Choroid plexus epithelial cell (primary cell): ENCODE measurements at places on chromosomes 4 and X.

DNA sequence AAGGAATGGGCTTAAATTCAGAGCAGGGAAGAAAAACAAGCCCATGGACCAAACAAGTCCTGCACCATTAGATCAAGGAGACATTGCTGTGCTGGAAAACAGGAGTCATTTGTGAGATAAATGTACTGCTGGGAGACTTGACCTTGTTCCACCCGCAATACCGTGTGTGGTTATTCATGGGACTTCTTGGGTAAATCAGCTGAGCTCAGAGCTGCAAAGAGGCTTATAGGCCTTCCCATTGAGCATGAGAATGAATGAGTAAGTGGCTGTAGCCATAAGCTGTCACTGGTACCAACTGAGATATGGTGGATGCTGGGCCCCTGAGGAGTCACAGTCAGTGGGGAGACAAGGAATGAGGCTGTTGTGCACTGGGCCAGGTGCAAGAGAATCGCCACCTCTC is 2.3 kb upstream of the CYTL1 start:
- peak; percentile 26 for DNase-seq

DNA sequence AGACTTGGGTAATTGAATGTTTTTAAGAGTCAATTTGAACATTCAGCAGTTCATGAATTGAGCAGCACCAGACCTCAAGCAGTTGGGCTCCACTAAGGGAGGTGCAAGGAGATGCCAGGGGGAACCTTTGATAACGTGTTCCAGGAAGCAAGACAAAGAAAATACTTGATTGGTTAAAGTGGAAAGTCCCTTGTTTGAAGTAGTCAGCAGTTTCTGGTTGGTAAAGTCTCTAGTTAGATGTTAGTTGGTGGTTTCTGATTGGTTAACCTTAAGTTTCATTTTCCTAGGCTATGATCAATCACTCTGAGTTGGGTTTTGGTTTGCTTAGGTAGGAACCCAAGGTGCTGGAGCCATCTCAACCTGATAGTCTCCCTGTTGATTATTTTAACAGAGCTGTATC is 4.0 kb downstream of the HERC6 start:
- DNase-seq = peak; percentile 2

GRCh38 chrX:67587946-67588624 is 44.3 kb downstream of the AR start:
- DNase-seq = no peak

DNA sequence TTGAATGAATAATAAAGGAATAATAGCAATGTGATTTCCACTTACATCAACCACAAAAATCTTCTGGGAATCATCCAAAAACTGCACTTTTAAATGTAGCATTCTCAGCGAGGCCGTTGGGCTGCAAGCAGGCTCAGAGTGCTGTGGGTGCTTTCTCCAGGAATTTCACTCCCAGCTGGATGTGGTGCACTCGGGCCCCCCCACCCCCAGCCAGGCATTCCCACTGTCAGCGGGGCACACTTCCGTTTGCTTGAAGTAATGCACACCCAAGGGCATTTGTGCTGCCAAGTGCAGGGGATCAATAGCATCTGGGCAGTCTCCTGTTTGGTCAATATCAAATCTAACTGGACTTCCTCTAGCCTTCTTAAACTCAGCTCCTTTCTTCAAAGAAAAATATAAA is at the start of gene FRMD7:
Gene FRMD7, minus strand, starts transcription at position 278 of the 400 bp plus-strand sequence. Its CDS starts 176 bp downstream, at position 102.
- peak; percentile 31 for DNase-seq

DNA sequence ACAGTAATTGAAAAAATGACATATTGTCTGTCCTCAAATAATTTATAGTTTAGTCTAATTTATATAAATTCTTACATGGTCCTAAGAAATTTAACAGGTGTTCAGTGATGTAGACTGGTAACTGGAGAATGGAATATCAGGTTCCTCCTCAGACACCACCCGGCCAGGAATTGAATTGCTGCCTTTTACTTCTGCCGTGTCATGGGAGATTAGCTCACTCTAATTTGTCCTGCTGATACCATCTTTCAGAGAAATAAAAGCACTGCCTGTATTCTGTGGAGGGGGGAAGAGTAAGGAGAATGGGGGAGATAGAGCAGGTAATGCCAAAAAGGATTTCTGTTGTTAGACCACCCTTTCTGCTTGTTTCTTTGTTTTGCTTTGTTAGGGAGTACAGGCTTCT is 125.2 kb upstream of the KLHL4 start:
- no peak for DNase-seq

DNA sequence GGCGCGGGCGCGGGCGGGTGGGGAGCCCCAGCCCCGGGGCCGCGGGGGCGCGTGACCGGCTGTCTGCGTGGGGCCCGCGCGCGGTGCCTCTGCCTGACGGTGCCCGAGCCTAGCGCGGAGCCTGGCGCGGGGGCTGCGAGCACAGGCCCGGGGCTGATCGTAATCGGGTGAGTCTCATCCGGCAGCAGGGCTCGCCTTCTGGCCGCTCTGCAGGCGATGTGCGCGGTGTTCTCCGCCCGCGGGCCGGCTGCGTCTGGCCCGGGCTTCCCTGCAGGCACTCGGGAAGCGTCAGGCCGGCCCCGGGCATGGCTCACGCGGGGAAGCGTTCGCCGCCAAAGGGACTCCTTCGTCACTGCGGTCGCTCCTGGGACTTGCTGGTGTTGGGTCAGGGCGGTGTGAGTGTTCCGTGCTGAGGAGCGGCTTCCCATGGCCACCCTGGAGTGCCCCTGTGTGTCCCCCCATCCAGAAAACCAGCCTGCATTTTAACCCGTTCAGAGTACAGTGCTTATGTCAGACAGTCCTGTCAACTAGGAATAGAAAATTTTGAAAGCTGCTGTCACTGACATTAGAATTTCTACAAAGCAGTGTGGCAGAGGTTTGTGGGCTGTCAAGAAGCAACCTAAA is 40.6 kb downstream of the FAM149A start:
- DNase-seq = peak; percentile 69

- DNase-seq = peak; percentile 86
Observed at GRCh38 chr4:6986072-6986780, 56.9 kb upstream of the TADA2B start.

GRCh38 chr4:169233691-169234090 is 37.1 kb downstream of the SH3RF1 start:
- DNase-seq = no peak

- DNase-seq = no peak
Observed at GRCh38 chr4:8747467-8748235, 124.0 kb downstream of the HMX1 start.

DNA sequence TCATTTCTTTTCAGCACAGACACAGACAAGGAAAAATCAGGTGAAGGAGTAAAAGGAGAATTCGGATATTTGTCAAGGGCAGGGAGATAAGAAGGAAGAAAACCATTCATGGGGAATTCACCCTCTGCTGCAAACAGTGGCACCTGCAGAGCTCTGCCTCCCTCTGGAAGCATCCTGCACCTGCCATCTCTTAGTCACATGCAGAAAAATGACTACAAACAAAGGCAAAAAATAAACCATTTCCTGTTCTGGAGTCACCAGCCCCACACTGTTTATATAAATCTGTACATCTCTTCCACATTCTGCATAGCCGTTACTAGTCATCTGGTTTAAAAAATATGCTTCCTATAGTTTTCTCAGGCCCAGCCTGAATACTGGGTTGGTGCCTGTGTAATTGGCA is 205.3 kb downstream of the ARAP2 start:
- DNase-seq = no peak

DNA sequence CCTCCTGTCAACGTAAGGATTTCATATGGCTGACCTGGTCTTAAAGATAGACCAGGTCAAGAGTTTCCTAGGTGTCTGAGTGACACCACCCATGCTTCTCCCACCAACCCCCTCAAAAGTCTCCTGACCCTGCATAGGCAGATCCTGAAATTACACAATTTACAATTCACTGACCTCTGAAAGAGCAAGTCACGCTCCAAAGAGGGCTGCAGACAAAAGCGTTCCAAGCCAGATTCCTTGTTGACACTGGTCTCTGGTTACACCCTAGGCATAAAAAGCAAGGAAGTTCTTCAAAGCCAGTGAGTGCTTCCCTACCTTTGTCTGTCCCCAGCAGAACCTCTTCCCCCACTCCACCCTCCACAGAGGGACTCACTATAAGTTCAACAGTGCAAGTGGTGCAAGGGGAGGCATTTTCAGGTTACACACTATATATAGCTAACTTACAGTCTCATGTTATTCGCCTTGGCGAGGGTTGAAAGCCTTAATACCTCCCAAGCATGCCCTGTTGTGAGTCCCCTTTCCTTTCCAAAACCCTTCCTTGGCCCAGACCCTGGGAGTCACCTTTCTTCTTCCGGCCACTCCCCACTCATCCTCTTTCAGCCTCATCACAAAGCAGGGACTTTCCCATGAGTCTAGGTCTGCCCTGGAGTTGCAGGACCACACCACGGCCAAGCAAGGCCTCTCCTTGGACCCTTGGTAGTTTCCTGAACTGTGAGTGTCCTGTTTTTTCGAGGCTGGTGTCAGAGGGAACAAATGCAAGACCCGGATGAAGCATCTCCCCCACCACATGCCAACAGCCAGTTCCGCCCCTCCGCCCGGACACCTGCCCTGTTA is 58.0 kb upstream of the KLF3 start:
- no peak for DNase-seq

- DNase-seq = peak; percentile 72
Observed at GRCh38 chrX:119693040-119693995, at the start of gene SEPTIN6. SEPTIN6 (minus strand) TSS chrX:119693168; CDS start chrX:119693105, 63 bp downstream.

DNA sequence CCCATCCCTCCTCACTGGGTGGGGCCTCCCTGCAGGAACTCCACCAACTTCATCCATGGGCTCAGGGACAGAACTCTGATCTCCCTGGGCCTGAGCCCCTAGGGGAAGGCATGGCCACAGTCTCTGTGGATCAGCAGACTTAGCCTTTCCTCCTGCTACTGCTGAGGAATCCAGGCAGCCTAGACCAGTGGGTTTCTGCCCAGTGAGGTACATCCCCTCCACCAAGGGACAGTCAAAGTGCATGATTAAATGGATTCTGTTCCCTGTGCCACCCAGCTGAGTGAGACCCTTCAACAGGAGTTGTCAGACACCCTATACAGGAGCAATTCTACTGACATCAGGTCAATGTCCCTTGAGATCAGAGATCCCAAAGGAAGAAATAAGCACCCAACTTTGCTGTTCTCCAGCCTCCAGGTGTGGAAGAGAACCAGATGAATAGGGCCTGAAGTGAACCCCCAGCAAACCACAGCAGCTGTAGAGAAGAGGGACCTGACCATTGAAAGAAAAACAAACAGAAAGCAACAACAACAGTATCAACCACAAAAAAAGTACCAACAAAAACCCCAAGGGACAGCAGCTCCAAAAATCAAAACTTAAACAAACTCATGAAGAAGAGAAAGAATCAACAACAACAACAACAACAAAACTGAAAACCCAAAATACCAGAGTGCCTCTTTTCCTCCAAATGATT is 84.8 kb downstream of the CHIC1 start:
- no peak for DNase-seq

- no peak for DNase-seq
Observed at GRCh38 chr4:74084984-74085383, 14.0 kb downstream of the CXCL2 start.

GRCh38 chr4:83217721-83218522 is 66.7 kb downstream of the COQ2 start:
- peak; percentile 28 for DNase-seq

DNA sequence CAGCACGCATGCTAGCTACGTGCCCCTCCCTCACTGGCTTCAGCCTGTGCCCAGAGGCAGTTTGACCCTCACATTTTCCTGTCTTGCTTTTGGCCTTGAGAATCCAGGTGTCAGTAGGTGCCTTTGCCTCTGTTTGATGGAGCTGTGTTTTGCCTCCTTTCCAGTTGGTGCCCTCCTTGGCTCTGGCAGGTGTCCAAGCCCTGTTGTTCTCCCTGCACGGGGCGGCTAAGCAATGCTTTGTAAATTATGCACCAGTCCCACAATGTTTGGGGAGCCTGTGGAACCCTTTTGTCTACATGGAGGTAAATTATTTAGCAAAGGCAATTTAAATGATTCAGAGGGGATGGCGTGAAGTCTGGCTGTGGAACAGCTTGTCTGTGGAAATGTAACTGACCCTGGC is 202.9 kb upstream of the BOD1L1 start:
- DNase-seq = no peak

DNA sequence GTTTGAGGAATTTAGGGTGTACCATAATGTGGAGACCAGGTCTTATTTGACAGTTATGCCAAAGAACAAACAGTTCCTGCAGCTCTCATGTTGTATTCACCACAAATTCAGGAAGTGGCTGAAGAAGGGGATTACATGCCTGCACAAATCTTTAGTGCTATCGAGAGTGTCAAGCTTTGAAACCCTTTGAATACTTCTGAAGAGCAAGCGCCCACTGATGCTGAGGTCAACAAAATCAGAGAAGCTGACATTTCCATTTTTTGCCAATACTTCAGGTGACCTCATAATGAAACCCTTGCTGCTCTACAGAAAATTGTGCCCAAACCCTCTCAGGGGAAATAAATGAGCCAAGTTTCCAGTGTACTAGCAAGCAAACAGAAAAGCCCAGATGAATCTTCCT is 28.4 kb downstream of the PAK3 start:
- DNase-seq = no peak

- no peak for DNase-seq
Observed at GRCh38 chr4:143346206-143346605, 9.5 kb downstream of the GAB1 start.

DNA sequence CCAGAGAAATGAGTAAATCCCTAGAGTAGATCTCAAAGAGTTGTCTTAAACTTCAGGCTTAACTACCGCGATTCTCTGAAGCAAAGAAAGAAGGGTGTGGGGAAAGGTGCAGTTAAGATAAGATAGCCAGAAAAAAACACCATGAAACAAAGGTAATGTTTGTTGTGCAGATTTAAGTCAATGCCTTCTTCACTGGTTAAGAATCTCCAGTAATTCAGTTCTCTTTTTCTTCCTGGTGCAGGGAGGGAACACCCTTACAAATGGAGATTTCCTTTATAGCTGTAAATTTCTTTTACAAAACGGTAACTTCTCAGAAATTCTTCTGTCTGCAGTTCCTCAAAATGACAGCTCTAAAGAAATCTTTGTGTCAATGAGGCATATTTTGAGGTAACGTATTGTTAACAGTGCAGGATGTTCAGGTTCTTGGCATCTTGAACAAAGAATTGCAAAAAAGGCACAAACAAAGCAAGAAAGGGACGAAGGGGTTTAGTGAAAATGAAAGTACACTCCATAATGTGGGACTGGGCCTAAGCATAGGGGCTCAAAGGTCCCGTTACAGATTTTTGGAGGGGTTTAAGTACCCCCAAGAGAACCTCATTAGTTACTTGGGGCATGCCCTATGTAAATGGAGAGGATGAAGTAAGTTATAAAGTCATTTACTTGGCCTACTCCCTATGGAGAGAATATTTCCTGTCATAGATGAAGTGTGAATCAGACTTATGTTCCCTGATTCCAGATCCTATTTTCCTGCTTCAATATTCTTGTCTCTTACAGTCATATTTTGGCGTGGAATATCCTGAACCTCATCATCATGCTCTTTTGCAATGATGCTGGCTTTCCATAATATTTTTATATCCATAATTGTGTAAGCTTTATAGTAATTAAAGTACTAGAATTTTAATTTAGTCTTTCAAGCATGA is 492.0 kb downstream of the PCDH11X start:
- no peak for DNase-seq

DNA sequence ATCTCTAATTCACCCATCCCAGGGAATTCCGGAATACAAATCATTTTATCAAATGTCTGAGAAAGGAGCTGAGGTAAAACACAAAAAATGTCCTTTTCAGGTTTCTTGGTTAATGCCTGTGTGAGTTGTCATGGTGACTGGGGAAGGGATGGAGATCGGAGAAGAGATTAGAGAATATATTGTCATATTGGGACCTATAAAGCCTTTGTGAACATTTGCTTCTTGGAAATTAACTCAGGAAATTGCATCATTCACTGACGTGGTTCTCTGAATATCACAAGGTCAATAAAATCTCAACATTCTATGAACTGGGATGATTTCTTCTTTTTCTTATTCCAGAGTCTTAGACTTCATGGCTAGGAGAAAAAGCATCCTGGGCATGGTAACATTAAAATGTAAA is 174.8 kb upstream of the GLRA2 start:
- peak; percentile 11 for DNase-seq

GRCh38 chr4:102454981-102455685 is 46.0 kb upstream of the NFKB1 start:
- no peak for DNase-seq
